Left forelimb (tissue), 1 donor: ENCODE measurements at places on chromosomes 7 and 10.

DNA sequence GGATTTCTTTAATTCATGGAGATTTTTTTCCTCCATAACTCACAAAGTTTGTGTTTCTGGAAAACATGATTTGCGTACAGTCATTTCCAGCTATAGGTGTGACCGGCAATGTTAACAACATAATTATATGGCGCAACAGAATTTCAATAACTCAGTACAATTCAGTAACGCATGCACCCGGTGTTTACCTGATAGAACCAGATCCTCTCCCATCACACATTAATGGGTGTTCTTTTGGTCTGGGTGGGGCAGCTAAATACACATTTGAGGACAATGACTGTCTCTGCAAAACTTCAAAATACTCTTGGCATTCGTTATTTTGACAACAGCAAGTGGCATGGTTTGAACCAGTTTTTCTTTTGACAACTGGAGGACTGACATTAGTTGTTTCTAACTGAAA lies 102.3 kb downstream of the KLF6 start:
- no peak for DNase-seq

DNA sequence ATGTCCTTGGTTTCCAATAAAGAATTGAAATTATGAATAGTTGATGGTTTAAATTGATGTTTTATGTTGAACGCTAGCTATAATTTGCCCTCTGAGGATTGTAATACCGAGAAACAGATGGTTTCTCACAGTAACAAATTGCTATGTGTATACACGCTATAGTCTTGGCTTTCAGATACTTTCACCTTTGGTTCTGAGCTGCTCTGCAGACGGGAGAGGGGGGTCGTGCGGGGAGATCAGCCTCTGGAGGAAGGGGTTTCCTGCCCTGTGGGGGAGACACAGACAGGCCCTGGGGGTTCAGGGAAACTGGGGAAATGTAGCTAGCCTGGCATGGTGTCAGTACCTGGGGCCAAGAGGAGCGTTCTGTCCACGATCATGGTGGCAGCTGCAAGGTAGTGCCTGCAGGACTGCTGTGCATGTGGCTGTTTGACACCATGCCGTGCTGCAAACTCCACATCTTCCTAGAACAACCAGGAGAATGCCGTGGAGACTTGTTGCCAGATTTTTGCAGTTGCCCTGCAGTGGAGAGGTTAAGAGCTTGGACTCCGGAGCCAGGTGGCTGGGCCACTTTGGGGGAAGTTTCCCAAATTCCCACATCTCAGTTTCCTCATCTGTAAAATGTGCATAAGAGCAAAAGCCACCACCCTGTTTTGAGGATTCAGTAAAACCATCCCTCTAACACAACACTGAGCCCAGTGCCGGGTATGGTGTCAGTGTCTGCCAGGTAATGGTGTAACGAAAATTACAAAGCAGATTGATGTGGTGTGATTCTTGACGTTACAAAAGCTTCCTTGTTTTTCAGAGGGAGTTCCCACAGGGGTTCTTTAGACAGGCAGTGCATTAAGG lies 167.9 kb downstream of the CUX1 start:
- peak; percentile 73 for DNase-seq

DNA sequence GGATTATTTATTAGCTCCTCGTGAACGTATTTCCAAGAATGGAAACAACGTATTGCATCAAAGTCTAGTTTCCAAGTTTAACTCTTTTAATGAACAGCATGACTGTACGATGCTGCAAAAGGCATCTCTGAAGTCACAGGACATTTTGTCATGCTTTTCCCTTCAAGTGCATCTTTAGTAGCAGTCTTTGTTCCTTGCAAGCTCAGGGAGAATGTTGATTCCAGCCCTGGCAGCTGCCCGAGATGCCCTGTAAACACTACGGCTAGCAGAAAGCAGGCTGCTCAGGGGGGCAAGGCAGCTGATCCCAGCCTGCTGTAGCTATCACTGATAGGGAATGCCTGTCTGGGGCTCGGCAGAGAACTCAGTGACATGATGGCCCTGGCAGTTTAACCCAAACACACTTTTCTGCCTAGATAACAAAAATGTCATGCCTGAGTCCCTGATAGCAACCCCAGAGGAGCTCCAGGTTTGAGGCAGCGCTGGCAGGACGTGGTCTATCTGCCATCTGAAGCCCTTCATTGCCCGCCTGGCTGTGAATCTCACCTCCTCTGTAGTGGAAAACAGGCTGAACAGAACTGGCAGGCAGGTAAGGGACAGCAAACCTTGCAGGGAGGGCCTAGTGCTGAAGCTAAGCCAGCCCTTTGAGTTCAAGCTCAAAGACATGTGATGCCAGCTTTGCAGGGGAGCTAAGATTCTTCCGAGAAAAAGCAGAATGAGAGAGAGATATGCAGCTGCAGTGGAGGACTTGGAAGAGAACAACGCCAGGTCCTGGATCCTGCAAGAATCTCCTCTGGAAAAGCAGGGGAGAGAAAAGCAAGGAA lies 264.6 kb downstream of the SNX10 start:
- no peak for DNase-seq

- no peak for DNase-seq
Observed at GRCh38 chr10:85826377-85826776, 540.2 kb downstream of the GRID1 start.

GRCh38 chr10:33858326-33858725 lies 523.9 kb upstream of the NRP1 start:
- no peak for DNase-seq

- no peak for DNase-seq
Observed at GRCh38 chr10:69825604-69826003, 23.9 kb downstream of the COL13A1 start.
